ENCODE measurements at places on chromosomes 6 and 20.

GRCh38 chr20:25082498-25082873 is 545 bp upstream of the VSX1 start:
- DNase-seq = no peak

DNA sequence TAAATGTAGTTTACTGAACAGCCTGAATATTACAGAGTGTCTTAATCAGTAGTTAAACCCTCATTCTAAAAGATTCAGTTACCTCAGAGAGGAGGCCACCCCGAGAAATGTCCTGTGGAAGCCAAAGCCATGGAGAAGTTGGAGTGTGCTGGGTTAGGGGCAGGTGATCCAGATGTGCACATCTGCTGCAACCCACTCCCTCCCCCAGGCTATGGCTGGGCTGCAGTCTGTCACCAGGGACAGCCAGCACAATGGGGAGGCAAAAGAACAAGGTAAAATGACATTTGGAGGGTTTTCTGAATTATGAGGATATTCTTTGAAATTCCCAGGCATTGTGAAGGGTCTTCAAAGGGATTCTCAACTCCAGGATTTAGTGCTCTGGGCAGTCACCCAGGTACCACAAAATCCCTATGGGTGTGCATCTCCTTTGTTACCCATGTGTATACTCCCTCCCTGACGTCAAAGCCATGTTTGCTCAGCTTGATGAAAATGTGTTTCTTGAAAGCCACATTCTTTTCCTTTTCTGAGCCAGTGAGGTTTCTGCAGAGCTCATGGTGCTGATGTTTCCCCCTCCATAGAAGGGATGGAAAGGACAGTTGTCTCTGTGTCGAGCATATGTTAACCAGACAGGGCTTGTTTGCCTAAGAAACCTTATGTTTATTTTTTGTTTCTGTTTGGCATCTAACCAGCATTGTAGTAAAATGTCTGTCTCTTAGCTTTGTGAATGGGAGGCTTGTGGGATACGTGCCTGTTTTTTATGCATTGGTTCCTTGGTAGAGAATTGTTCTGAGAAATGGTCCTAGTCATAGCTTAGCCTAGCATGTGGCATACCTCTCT is 212.3 kb upstream of the TBX18 start:
- DNase-seq = no peak

GRCh38 chr20:48493966-48494365 is 333.8 kb downstream of the PREX1 start:
- no peak for DNase-seq

- DNase-seq = no peak
These were observed 30.0 kb upstream of the PHACTR2 start for GRCh38 chr6:143647732-143648131.

DNA sequence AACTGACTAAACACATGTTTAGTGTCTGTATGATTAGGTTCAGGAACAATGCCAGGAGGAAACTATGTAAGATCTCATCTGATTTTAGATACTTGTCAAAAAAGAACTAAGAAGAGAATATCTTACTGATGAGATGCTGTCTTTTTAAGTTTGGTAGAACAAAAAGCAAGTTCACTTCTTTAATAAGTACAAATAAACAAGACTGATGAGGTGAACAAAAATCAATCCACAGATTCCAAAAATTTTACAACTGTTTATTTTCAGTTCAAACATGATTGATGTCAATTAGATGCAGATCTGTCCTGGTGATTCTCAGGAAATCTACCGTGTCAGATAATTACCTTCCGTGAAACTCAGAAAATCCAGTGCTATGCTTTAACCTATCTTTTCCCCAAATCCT is 24.9 kb downstream of the EPHA7 start:
- DNase-seq = no peak

GRCh38 chr20:1536893-1537730 is 20.4 kb downstream of the SIRPD start:
- DNase-seq = no peak

- DNase-seq = peak; percentile 58
These were observed 45.7 kb downstream of the RAMACL start for GRCh38 chr6:166540631-166541331.

- no peak for DNase-seq
These were observed 14.0 kb upstream of the GMPR start for GRCh38 chr6:16224409-16224808.

DNA sequence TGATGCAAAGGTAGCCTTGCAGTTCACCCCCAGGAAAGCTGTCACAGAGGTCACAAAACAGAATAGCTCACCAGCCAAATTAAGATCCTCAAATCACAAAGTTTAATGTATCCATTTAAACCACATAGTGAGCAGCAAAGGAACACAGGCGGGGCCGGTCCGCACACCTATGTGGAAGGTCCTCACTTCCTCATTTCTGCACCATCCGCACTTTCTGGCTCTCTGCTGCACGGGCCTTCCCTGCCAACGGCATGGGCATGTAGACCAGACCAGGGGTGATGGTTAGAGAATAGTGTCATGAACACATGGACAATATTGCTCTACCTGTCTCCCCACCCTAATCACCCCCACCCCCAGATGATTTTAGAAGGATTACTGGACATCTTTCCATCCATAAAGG is 12.1 kb upstream of the TBXT start:
- no peak for DNase-seq

GRCh38 chr20:16749573-16749972 is 1.4 kb downstream of the OTOR start:
- no peak for DNase-seq

GRCh38 chr20:56316051-56316450 is 42.7 kb upstream of the FAM210B start:
- no peak for DNase-seq

- no peak for DNase-seq
These were observed 12.3 kb downstream of the ITPA start for GRCh38 chr20:3221398-3222226.

GRCh38 chr20:38173237-38174156 is 8.4 kb upstream of the TGM2 start:
- no peak for DNase-seq

DNA sequence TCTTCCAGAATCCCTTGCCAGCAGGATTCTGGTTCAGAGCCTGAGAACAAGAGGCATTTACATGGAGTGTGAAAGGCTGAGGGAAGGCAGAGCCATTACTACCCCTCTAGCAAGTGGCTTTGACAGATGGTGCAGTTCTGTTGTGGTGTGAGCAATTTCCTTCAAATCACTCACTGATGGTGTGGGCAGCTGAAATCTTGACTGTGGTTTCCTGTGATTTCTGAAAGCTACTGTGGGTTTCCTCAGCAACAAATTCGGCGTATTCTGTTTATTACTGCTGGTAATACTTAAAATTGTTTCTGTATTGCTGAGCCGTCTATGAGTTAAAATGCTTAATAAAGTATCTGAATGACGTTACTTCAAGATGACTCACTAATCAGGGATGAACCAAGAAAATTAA is 181.5 kb upstream of the TCF21 start:
- no peak for DNase-seq

DNA sequence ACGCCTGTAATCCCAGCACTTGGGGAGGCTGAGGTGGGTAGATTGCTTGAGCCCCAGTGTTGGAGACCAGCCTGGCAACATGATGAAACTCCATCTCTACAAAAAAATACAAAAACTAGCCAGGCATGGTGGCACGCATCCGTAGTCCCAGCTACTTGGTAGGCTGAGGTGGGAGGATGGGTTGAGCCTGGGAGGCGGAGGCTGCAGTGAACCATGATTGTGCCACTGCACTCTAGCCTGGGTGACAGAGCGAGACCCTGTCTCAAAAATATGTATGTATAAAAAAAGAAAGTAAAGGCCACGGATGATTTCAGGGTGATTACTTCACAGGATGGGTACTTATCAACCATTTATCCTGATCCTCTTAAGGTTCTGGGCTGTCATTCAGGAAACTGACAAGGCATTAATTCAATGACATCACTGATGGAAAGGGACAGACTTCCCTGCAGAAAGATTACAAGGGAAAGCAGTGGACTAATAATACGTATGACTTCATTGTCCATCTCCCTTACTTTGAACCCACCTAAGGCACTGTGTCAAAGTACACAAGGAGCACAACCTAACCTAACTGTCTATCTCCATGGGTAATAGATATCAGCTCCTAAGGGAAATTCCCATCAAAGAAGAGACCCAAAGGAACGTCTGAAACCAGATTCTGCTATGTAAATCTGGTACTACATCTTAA is 61.2 kb downstream of the ZMYND8 start:
- DNase-seq = no peak

- DNase-seq = no peak
These were observed 37.4 kb upstream of the HCRTR2 start for GRCh38 chr6:55136916-55137315.

DNA sequence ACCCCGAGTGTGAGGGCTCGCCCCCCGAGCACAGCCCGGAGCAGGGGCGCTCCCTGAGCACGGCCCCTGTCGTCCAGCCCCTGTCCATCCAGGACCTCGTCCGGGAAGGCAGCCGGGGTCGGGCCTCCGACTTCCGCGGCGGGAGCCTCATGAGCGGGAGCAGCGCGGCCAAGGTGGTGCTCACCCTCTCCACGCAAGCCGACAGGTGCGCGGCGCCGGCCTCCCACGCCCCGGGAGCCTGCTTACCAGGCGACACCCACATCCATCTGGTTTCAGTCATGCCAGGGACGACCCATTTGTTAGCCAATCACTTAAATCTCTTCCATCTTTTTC is 73.5 kb upstream of the PBOV1 start:
- DNase-seq = no peak

DNA sequence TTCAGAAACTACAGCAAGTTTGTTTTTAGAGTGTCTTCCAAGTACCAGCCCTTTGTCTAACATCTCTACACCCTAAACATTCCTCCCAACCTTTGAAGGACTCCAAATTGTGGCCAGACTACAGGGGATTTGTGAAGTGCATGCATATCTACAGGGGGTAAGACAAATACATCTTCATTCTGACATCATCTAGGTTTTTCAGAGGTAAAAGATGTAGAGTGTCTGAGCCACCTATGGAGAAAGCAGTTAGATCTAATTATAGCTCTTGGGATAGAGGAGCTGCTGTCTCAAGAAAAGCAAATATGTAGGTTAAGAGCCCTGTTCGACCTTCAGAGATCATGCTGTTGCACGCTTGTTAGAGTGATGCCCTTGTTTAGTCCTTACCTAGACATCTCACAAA is 617.7 kb upstream of the AGPAT4 start:
- no peak for DNase-seq

DNA sequence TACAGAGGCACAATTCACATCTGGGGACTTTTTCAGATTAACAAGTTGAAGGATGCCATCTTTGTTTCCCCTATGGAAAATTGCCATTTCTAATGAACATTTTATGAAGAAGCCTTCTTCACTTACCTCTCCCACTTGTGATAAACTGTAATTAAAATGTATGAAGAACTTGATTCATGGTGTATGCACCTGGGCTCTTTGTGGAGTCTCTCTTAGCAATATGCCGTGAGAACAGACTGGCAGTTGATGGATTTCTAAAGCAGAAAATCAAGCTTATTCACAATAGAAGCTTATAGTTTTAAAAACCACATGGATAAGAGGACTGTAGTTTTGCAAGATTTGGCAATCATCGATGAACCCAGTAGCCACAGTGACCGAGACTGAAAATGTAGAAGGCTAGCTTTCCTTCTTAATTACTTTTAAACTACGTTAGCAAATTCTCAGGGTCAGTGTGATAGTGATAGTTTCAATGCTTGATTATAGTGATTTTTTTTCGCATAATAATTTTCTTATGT is 270.6 kb downstream of the PRL start:
- no peak for DNase-seq

DNA sequence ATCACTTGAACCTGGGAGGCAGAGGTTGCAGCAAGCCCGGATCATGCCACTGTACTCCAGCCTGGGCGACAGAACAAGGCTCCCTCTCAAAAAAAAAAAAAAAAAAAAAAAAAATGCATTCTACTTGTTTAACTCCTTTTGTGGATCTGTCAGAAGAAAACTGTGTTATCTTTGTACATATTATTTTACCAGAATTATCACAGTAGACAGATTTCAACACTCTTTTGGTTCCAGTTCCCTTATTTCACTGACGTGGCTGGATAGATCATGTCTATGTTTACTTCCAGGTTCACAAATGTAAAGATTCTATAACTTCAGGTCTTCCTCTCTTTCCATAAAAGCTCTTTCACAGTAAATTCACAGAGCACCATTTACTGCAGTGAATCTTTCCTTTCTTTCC is 18.4 kb downstream of the NUDT3 start:
- no peak for DNase-seq

DNA sequence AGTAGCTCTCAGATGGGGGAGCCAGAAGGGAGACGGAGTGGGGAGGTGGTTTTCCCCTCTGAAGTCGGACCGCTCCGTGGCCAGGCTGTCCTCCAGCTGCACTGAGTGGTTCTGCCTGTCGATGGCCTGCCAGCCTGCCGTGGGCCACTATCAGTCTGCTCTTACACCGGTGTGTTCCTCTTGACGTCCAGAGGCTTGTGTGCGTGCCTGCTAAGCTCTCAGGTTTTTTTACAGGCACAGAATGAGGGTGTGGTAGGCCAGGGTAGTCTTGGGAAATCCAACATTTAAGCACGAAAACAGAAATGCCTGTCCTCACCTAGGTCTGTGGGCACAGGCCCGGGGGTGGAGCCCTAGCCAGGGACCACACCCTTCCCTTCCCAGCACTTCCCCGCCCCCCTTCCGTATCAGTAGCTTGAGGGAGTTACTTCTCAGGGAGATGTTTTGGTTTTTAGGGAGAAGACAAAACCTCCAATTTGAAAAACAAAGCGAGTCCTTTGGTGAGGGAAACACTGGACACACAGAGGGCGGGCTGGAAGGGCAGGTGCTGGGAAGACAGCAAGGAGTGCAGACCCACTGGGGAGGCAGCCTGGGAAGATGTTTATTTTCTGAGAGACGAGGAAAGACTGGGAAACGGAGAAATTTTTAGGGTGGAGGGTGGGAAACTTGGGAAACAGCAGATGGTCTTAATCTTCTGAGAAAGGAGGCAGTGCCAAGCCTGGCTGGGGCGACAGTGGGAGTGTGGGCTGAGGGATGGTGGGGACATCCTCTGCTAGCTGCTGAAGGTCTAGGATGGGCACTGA is 106.5 kb downstream of the LY86 start:
- DNase-seq = no peak

DNA sequence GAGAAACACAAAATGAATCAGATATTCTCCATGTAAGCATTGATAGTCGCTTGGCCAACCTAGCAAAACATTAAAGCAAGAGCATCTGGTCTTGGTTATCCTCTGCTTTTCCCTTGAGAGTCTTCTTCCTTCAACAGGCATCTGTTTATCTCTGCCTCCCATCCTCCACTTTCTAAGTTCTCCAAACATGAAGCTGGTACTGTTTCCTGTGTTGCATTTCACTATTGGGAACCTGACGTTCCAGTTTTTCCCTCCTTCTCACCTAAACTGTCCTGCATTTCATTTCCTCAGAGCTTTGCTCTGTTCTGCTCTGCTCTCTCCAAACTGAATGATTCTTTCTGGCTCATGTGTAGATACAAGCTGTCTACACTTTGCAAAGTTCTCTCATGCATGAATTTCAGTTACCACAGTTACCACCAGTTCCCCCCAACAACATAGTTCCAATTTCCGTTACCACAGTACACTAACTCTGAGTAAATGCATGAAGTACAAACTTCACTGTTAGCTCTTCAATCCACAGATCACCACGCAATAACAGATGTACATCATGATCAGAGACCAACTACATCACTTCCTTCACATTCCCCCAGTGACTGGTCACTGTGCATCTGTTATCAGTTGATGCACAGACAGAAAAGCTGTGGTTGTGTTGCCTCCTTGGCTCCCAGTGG is 86.7 kb upstream of the F13A1 start:
- DNase-seq = no peak
